Mesothelial cell of epicardium (in vitro differentiated cells): ENCODE measurements at places on chromosomes 13 and 19.

GRCh38 chr13:69955271-69955670 is 152.4 kb upstream of the ATXN8OS start:
- no peak for DNase-seq

- DNase-seq, result no peak
Measured at GRCh38 chr13:76948149-76948548, at the start of gene ACOD1. Gene ACOD1 (plus strand): TSS chr13:76948511. CDS start chr13:76948559, 48 bp downstream.

DNA sequence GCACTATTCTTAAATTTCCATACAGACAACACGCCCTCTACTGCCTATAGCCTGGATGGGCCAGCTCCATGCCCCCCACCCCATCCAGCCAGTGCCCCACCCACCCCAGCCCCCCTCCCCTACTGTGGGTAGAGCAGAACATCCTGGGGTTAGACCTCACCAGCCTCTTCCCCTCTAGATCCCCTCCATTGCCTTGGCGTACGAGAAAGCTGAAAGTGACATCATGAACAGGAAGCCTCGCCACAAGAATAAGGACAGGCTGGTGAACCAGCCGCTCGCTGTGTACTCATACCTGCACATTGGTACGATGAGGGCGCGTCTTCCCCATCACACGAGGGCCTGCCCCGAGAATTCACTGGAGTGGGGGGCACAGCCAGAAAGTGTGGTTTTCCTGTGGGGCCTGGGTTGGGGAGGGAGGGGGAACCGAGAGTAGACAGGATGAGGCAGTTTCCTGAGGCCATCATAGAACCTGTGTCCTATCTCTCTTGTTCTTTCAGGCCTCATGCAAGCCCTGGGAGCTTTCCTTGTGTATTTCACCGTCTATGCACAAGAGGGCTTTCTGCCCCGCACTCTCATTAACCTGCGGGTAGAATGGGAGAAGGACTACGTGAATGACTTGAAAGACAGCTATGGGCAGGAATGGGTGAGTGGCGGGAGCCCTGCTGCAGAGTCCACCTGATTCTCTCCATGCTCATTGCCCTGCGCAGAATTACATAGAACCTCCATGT is 29.1 kb downstream of the ATP12A start:
- DNase-seq, result no peak

DNA sequence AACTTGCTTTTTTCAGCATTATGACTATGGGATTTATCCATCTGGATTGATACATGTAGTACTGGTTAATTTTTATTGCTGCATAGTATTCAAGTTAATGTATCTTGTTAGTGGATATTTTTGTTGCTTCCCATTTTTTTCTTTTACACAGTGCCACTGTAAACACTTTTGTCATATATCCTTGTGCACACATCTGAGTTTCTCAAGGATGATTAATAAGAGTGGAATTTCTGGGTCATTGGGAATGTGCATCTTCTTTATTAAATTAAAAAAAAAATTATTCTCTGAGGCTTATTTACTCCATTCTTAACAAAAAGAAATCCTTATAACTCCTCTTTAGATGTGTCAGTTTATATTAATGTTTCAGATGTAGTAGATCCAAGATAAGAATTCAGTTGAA is 27.3 kb downstream of the B3GLCT start:
- DNase-seq, result no peak

DNA sequence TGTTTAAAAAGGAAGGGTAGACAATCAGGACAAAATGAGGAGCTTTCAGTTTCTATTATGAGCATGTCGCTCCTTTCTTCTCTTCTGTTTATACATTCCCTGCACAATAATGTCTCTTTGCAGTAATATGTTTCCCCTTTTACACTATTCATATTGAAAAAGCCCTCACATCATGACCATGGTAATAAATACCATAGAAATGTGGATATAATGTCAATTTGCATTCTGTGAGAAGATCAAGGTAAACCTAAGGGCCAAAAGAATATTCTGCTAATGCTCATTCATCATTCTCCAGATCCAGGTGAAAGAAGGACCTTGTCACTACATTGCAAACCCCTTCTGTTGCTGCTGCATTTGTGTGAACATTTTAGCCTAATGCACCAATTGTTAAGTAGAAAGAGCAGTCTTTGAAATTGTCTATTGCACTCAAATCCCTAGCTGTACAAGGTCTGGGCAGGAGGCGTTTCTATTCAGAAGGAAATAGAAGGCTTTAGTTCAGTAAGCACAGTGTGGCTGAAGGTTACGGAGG is 117.6 kb upstream of the SOX21 start:
- DNase-seq, result no peak

GRCh38 chr13:108929532-108930206 is 300.3 kb downstream of the MYO16 start:
- DNase-seq, result no peak

DNA sequence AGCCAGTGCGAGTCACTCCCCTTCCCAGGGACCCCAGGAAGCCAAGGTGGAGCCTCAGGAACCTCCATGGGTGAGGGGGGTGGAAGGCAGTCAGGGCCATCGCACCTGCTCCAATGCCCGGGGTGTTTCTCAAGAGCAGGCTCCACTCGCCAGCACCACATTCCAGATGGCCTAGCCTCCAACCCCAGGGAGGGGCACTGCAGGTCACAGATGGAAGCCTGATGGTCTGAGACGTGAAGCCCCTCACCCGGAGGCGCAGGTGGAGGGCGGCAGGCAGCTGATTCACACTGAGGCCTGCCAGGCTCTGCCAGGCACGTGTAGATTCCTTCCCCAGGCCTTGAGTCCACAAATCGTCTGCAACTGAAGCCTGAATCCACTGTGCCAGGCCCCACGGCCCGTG is 23.0 kb upstream of the ISYNA1 start:
- DNase-seq, result no peak

GRCh38 chr19:34243876-34244578 is 10.3 kb upstream of the GARRE1 start:
- no peak for DNase-seq

DNA sequence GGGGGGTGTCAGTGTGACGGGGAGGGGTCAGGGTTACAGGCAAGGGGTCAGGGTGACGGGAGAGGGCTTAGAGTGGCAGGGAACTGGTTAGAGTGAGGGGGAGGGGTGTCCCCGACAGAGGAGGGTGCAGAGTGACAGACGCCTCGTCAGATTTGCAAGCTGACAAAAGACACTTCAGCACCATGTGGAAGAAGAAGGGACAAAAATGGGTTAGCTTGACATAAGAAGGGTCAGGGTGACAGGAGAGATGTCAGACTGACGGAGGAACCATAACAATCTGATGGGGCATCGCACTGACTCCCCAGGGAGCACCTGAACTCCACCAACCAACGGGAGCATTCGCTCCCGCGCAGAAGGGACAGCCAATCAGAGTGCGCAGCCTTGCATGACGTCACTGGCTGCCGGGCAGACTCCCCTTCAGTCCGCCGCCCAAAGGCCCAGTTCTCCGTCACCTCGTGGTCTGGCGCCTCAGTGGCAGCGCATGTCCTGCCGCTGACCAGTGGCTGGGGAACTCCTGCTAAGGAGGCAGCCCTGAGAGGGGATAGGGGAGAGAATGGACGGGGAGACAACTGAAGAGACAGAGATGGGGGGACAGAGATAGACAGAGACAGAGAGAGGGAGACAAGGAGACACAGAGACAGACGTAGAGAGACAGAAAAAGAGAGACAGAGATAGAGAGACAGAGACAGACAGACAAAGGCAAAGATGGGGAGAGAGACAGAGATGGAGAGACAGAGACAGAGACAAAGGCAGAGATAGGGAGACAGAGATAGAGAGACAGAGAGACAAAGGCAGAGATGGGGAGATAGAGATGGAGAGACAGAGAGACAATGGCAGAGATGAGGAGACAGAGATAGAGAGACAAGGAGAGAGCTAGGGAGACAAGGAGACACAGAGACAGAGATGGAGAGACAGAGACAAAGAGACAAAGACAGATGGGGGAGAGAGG is 30.2 kb downstream of the C19orf81 start:
- peak; percentile 86 for DNase-seq
